ENCODE measurements at places on chromosomes 7 and 10.

DNA sequence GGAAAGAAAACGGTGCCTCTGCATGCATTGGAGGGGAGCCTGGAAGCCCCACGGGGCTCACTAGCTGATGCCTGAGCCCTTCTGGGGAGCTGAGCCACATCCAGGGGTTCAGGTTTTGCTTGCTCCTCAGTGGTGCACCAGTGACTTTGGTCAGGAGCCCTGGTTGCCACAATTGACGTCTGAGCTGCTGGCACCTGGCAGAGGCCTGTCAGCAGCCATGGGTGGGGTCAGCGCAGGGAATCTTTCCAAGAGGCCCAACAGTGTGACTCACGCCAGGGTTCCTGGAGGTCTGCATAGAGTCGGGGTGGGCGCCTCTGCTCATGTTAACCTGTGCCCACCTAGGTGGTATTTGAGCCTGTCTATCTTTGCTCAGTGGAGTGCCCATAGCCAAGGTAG lies 138.7 kb downstream of the NEURL1 start:
- DNase-seq = no peak

GRCh38 chr10:44851881-44852280 lies 59.3 kb upstream of the TMEM72 start:
- DNase-seq = no peak

DNA sequence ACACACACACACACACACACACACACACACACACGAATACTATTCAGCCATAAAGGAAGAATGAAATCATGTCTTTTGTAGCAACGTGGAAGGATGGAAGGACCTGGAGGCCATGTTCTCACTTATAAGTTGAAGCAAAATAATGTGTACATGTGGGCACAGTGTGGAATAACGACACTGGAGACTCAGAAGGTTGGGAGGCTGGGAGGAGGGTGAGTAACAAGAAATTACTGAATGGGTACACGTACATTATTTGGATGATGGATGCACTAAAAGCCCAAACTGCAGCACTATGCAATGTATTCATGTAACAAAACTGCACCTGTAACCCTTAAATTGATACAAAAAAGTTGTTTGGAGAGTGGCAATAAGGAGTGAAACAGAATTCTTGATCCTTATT lies 32.1 kb downstream of the KMT2C start:
- no peak for DNase-seq

DNA sequence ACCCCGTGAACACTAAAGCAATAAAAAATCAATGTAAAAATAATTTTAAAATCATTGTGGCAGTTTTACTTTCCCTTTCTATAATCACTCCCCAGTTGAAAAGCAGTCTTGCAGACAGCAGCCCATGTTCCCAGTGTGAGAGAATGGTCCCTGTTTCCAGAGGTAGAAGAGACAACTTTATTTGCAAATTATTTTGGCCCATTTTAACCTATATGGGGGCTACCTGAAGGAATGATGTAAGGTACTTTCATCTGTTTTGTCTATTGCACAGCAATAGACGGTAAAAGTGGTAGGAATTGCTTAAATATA lies 559.8 kb downstream of the ZWINT start:
- DNase-seq = no peak

GRCh38 chr10:120989279-120989678 lies 138.1 kb downstream of the WDR11 start:
- DNase-seq = no peak

- peak; percentile 41 for DNase-seq
These were observed 25.9 kb downstream of the ST8SIA6 start for GRCh38 chr10:17428351-17429097.

GRCh38 chr7:24834128-24834798 lies 77.0 kb upstream of the GSDME start:
- no peak for DNase-seq

GRCh38 chr10:103154521-103155299 lies 38.4 kb downstream of the NT5C2 start:
- DNase-seq = no peak

GRCh38 chr7:84506151-84506550 lies 311.6 kb upstream of the SEMA3A start:
- DNase-seq = no peak

DNA sequence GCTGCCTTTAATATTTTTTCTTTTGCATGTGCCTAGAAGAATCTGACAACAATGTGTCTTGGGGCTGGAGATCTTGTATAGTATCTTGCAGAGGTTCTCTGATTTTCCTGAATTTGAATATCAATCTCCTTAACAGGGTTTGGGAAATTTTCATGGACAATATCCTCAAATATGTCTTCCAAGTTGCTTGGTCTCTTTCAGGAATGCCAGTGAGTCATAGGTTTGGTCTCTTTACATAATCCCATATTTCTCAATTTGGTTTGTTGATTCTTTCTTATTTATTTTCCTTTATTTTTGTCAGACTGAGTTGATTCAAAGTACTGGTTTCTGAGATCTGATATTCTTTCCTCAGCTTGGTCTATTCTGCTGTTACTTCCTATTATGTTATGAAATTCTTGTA lies 208.7 kb upstream of the GLI3 start:
- DNase-seq = no peak

GRCh38 chr10:60358282-60358681 lies 31.4 kb downstream of the ANK3 start:
- DNase-seq = no peak

DNA sequence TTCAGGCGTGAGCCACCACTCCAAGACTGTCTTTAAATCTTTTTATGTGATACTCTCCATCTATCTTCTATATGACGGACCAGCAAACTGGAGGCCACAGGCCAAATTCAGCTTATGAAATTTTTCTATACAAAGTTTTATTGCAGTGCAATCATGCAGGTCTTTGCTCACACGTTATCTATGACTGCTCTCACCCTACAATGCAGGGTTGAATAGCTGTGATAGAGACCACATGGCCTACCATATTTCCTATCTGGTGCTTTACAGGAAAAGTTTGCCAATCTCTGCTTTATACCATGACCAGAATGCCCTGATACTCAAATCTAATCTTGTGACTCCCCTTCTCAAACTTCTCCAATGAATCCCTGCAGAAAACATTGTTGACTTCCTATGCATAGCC lies 89.5 kb upstream of the ACBD5 start:
- DNase-seq = no peak

DNA sequence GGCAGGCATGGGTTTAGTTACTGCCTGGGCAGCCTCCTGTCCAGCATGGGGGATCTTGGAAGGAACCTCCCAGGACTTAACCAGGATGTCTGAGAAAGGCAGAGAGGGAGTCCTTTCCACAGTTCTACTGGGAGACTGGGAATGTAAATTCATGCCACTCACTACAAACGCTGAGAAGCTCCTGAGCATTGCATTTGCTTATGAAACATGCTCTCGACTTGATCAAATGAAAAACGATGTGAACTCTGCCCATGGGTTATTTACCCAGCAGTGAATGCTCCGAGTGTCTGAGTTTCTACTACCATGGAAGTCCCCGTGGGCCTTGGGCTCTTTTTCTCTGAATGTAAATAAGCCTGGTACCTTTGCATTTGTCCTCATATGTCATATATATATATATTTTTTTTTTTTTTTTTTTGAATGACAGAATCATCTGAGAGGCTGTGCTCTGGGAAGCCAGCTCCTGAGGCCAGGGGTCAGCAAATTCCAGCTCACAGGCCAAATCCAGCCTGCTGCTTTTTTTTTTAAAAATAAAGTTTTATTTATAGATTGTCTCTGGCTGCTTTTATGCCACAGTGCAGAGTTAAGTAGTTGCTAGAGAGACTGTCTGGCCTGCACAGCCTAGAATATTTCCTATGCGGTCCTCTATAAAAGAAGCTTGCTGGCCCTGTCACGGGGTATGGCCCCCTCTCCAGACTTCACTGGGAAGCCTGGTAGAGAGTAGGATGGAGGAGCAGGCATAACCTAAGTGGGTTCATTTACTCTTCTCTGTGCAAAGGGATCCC lies 21.4 kb upstream of the RAPGEF5 start:
- DNase-seq = no peak

DNA sequence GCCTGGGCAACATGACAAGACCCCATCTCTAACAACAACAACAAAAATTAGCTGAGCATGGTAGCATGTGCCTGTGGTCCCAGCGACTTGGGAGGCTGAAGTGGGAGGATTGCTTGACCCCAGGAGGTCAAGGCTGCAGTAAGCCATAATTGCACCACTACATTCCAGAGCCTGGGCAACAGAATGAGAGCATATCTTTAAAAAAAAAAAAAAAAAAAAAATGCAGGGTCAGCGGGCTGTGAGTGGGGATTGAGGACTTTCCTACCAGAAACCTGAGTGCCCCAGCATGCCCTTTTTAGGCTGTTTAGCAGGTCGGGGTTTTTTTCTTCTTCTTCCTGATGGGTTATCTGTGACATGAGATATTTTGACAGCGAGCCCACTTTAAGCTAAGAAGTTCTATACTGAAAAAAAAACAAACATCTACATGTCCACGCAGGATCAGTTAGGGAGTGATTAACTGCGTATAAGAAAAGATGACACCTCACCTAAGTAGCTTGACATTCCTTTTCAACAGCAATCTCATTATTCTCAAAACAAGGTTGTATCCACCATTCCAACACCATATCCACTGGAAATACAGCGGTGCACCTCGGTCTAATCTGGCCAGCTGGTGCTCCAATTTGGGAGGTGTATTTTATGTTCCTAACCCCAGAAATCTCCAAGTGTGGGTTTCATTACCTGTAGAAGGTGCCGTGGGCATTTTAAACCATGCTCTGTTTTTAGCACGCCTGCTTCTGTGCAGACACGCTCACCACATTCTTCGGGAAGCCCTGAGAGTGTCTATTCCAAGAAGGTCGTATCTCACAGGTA lies 13.8 kb upstream of the RFC2 start:
- DNase-seq = no peak

GRCh38 chr10:49656845-49657493 lies 22.5 kb upstream of the C10orf53 start:
- DNase-seq = no peak

- DNase-seq = no peak
These were observed 282.9 kb downstream of the PAXIP1 start for GRCh38 chr7:154720016-154720415.

GRCh38 chr10:72796042-72796441 lies 97.5 kb upstream of the OIT3 start:
- no peak for DNase-seq

GRCh38 chr10:1778375-1778969 lies 41.1 kb upstream of the ADARB2 start:
- DNase-seq = no peak

- DNase-seq = no peak
These were observed 170.2 kb downstream of the FAM107B start for GRCh38 chr10:14604181-14605142.

GRCh38 chr7:7183838-7184463 lies 1.6 kb downstream of the C1GALT1 start:
- DNase-seq = no peak

GRCh38 chr7:124840435-124840834 lies 74.8 kb upstream of the GPR37 start:
- DNase-seq = no peak

- DNase-seq = no peak
These were observed 161.7 kb upstream of the BMPER start for GRCh38 chr7:33743594-33743993.

DNA sequence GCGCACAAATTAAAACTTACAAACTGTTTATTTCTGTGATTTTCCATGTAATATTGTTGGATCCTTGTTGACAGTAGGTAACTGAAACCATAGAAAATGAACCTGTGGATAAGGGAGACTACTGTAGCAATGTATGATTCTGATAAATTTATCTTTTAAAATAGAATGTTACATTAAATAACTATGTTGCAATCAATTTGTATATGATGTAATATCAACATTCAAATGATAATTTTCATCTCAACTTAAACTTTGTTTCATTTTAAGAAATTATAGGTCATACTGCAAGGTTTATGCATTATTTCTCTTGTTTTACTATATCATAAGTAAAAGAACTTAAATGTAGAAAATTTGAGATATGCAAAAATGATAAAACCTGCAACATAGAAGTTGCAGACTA lies 718.0 kb upstream of the MBL2 start:
- DNase-seq = no peak

DNA sequence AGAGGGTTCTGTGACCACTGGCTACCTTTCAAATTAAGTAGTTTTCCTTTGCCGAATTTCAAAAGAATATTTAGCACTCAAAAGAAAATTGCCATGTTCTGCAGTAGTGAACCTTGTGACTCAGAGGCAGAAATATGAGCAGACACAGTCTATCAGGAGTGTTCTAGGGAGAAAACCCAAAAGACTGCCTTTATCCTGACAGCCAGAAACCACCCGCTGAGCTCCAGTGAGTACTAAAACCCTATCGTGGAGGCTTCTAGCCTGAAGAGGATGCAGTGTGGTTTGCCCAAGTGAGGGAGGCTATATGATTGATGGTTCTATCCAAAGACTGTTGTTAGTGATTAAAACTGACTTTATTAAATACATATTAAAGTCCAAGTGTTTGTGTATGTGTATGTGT lies 21.9 kb downstream of the CHRM2 start:
- DNase-seq = no peak

DNA sequence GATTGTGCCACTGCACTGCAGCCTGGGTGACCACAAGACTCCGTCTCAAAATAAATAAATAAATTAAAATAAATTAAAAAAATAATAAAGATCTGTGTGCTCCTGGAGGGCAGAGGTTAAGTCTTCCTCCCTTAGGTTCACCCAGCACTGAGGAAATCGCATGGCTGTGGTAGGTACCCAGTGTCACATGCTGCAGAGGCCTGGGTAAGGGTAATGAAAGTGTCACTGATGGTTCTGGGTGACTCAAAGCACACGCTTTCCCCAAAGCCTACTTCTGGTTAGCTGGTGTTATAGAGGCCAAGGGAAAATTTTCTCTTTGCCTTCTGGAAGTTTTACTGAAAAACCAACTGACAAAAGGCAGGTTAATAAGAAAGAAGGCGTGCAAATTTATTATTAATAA lies 88.8 kb upstream of the ITGB1 start:
- no peak for DNase-seq

DNA sequence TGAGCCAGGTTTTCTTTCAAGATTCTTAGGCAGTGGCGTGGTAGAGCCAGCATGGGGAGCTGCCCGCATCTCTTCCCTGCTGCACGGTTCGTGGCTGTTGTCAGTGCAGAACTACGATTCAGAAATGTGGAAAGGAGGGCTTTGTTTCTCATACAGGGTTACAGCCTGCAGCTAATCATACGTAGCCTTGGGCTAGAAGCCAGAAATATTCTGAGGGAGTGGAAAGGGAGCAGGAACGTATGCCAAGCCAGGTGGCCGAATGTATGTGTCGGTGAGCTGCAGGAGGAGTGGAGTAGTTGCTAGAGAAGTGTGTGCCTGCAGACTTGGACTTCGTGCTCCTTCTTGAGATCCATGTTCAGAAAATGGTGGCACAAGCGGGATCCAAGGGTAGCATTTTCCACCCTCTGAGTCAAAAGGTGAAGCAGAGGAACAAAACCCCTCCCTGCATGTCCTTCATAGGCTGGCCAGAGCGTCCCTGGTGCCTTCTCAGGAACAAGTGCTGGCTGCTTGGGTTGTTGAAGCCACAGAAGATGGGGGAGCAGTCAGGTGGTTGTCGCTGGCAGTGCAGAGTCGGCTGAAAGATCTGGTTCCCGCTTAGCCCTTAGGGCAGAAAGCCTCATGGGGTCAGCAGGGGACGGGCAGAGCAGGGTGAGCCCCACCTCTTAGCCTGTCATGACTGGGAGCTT lies 40.9 kb downstream of the LANCL2 start:
- no peak for DNase-seq

Measured in H1 (cell line).